ENCODE measurements at places on chromosomes 1 and 21.

DNA sequence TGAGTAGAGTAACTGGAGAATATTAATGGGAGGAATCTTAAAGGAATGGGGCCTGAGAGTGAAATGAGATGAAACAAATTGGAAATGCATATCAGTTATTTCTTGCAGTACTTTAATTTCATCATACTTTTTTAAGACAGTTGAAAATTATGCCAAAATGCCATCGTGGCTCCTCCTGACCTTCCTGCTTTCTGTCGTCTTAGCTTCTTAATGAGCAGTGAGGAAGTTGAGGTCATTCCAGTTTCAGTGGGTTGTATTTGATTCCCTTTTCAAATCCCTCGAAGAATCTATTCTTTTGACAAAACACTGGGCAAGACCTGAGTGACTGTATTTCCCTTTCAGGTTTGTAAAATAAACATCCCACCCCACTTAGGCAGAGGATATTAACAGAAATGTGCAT, 134.9 kb upstream of the MAP1LC3C start:
- DNase-seq = no peak

GRCh38 chr1:247747616-247748015, 325 bp downstream of the OR14A2 start:
- no peak for DNase-seq

DNA sequence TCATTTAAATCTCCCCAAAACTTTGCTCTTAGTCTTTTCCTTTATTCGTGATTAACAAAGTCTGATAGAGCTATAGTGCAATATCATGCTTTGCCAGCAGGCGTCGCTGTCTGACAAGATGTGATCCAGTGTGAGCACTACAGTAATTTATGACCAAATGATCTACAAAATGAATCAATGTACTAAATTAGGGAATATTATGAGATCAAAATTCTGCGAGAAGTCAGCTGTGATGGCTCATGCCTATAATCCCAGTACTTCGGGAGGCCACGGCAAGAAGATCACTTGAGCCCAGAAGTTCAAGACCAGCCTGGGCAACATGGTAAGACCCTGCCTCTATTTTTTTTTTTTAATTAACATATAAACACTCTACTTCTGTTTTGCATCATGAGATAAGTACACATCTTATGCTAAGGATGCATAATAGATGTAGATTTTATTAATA, 3.6 kb upstream of the SPSB1 start:
- peak; percentile 63 for DNase-seq

DNA sequence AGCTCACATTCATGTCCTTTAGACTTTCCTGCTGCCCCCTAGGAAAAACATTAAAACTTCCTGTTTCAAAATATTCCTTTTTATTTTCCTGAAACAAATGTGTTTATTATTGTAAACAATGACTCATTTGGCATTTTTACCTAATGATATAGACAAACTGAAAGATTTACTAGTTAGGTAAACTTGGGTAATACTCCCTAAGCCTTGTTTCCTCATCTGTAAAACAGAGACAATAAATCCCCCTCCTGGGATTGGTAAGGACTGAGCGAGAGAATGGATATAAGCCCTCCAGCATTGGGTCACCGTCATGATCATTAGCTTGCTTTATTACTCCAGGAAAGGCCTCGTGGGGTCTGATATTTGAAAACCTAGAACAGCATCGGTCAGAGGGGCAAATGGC, 59.8 kb downstream of the LPAR3 start:
- DNase-seq = no peak

- no peak for DNase-seq
These were observed 3.3 kb upstream of the LSM10 start for GRCh38 chr1:36400825-36401601.

- DNase-seq = no peak
These were observed 9.5 kb downstream of the SIM2 start for GRCh38 chr21:36708286-36709029.

DNA sequence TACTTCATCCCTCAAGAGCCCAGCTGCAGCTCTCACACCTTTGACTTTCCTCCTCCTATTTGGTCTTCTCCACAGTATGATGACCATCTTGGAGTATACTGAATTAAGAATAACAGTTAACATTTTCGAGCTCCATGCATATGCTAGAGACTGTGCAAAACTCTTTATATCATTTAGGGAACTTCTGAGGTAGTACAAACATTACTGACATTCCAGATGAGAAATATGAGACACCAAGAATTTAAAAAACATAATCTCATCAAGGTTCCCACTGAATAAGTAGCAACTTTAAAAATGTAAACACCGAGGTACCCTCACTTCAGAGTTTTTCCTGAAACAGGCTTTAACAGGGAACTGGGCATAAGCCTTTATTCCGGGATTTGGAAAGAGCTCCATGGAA, 22.7 kb downstream of the FMO3 start:
- DNase-seq = no peak

- no peak for DNase-seq
These were observed at the start of gene PAQR6 for GRCh38 chr1:156247460-156248322. Gene PAQR6, minus strand, starts transcription at chr1:156248056. Its CDS starts 1,325 bp downstream, at chr1:156246731.

DNA sequence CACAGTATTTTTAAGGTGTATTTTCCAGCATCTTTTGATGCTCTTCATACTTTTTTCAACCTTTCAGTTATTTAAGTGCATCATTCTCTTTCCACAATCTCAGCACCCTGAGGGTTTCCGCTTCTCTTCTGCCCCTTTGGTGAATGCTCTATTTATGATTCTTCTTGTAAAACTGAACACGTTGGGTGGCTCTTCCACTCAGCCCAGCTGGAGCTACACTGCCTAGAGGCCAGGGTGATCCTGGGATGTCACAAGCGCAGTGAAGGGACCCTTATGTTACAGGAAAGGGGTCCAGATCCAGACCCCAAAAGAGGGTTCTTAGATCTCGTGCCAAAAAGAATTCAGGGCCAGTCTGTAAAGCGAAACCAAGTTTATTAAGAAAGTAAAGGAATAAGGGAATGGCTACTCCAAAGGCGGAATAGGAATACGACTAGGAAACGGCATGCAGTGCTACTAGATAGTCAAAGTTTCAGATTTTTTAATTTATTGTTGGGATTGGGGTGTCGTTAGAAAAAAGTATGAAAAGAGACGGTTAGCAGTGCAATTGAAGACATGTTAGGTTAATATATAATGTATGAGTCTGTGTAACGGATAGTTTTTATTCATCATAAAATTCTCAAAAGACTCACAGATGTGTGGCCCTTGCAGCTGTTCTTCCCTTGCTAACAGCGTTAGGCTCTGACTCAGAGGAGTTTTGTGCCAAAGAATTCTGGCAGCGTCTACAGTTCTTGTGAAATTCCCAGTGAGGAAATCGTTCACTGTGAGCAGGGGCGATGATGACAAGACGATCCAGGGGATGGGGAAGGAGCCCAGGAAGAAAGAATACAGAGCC, 14.4 kb upstream of the ERVH48-1 start:
- no peak for DNase-seq

Measured in T-helper 1 cell (primary cell).